Thoracic aorta (tissue), 2 donors: ENCODE measurements at places on chromosomes 7 and 10. TPM values are rescaled to one million over a fixed set of nuclear protein-coding genes. Genes with fewer than 3 reads are reported as not detected.

Gene FOXP2
- total RNA-seq: 17.6 TPM

Gene TAF3
- total RNA-seq: 8.2 TPM

Gene ARHGAP22
- total RNA-seq: 24.8 TPM

Gene ZNF503
- total RNA-seq: 28.8 TPM

Gene NYAP1
- total RNA-seq: 0.92 TPM

DNA sequence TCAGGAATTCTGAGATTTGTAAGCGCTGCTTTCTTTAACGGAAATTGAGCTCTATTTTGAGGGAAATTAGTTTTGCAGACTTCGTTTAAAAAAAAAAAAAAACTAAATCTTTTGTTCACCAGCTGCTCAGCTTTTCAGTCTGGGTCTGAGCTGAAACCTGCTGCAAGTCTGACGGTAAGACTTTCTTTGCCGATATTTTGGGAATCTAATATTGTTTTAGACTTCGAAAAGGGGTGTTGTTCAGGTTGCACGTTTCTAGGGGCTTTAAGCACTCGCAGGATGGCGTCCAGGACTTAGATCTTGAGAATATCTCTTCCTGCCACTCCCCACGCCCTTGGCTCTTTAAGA lies 1.8 kb upstream of the MEOX2 start:
- no peak for DNase-seq
